Uterus (tissue), 4 donors: ENCODE measurements at places on chromosomes 11 and 22. TPM values are rescaled to one million over a fixed set of nuclear protein-coding genes. Genes with fewer than 3 reads are reported as not detected.

NADSYN1 gene
- 41.8 TPM for total RNA-seq

NLRP14 gene
- total RNA-seq, result not detected

RIC3 gene
- total RNA-seq, result 9.0 TPM

SLC22A25 gene
- not detected for total RNA-seq

- H3K27ac ChIP-seq, result no peak overlapping the region
- H3K4me1 ChIP-seq, result no peaks in the 10 kb centered on the region
- no peak overlapping the region for H3K4me3 ChIP-seq
- no peaks in the 10 kb centered on the region for H3K27me3 ChIP-seq
- no peaks in the 10 kb centered on the region for H3K36me3 ChIP-seq
- no peak for DNase-seq
Observed at GRCh38 chr11:23725752-23726151, 771.1 kb upstream of the LUZP2 start.

DNA sequence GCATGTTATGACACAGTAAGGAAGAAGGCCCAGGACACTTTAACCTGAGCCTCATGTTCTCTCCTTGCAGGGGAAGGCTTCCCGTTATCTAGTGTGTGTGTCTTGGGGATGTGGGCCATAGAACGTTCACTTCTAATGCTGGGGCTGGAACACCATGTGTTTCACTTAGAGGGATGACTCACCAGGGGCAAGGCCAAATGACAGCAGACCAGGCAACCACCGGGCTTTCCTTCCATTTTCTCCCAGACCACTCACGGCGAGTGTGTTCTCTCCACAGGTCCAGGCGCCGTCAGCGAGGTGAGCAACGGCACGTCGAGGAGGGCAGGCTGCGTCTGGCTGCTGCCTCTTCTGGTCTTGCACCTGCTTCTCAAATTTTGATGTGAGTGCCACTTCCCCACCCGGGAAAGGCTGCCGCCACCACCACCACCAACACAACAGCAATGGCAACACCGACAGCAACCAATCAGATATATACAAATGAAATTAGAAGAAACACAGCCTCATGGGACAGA lies 964.4 kb downstream of the NTM start:
- DNase-seq, result no peak
- H3K4me3 ChIP-seq, result no peak overlapping the region
- H3K27ac ChIP-seq, result no peak overlapping the region
- H3K27me3 ChIP-seq, result no peaks in the 10 kb centered on the region
- H3K4me1 ChIP-seq, result no peaks in the 10 kb centered on the region

- no peaks in the 10 kb centered on the region for H3K36me3 ChIP-seq
- no peak overlapping the region for H3K4me3 ChIP-seq
- no peak overlapping the region for H3K27ac ChIP-seq
- no peaks in the 10 kb centered on the region for H3K4me1 ChIP-seq
- no peaks in the 10 kb centered on the region for H3K27me3 ChIP-seq
Observed at GRCh38 chr22:49023161-49023878, 804.4 kb downstream of the BRD1 start.

DNA sequence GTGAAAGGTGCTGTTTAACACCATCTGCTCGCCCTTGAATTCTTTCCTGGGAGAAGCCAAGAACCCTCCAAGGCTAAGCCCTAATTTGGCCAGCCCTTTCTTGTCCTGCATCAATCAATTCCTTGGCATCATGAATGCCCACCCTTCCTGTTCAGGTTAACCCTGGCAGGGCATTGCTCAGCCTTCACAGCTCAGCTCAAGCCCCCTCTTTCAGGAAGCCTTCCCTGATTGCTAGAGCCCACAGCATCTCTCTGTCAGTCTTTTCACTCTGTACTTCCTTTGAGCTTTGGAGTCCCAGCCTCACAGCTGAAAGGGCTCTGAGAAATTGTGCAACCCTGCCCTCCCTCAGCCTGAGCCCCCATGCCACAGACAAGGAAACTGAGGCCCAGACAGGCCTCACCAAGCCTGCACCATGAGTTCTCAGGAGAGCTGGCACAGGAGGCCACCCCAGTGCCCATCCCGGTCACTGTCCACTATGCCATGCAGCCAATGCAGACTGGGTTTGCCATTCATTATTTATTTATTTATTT lies 16.9 kb downstream of the RPL3 start:
- no peak for DNase-seq
- H3K36me3 ChIP-seq, result no peaks in the 10 kb centered on the region
- H3K4me1 ChIP-seq, result peaks cover 19% of the 10 kb centered on the region
- no peaks in the 10 kb centered on the region for H3K27me3 ChIP-seq
- no peak overlapping the region for H3K4me3 ChIP-seq

DNA sequence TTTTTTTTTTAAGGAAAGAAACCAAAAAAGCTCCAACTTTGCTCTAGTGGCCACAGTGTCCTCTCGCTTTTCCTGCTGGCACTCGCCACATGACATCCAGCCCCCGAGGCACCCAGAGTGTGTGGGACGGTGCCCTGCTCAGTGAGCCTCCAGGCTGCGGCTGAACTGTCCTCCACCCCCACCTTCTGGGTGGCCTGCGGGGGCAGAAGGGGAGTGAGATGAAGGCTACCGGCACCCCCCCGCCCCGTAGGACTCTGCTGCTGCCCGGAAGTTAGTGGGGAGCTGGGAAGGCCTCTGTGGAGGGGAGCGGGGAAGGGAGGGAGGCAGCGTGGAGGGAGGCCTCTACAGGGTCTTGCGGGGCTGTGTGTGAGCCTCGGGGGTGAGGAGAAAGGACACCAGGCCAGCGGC lies 264.4 kb downstream of the CTTN start:
- H3K27me3 ChIP-seq, result peaks cover 12% of the 10 kb centered on the region
- peaks cover 6% of the 10 kb centered on the region for H3K4me1 ChIP-seq
- no peak for DNase-seq
- no peak overlapping the region for H3K4me3 ChIP-seq
- no peak overlapping the region for H3K27ac ChIP-seq

GRCh38 chr22:38230916-38231315 lies 29.1 kb downstream of the MAFF start:
- peak overlapping the region; percentile 49 for H3K27ac ChIP-seq
- H3K4me3 ChIP-seq, result no peak overlapping the region
- no peak for DNase-seq
- H3K27me3 ChIP-seq, result no peaks in the 10 kb centered on the region
